ENCODE measurements at places on chromosomes 2 and 18. TPM values are rescaled to one million over a fixed set of nuclear protein-coding genes. Genes with fewer than 3 reads are reported as not detected.
A peak's percentile ranks its signal among the peaks of the same experiment; 100 is the strongest.

- H3K4me1 ChIP-seq = peaks cover 17% of the 10 kb centered on the region
- DNase-seq = no peak
- no peaks in the 10 kb centered on the region for H3K36me3 ChIP-seq
- H3K27me3 ChIP-seq = peaks cover 6% of the 10 kb centered on the region
These were observed 95.0 kb downstream of the TNFRSF11A start for GRCh38 chr18:62420151-62420512.

DNA sequence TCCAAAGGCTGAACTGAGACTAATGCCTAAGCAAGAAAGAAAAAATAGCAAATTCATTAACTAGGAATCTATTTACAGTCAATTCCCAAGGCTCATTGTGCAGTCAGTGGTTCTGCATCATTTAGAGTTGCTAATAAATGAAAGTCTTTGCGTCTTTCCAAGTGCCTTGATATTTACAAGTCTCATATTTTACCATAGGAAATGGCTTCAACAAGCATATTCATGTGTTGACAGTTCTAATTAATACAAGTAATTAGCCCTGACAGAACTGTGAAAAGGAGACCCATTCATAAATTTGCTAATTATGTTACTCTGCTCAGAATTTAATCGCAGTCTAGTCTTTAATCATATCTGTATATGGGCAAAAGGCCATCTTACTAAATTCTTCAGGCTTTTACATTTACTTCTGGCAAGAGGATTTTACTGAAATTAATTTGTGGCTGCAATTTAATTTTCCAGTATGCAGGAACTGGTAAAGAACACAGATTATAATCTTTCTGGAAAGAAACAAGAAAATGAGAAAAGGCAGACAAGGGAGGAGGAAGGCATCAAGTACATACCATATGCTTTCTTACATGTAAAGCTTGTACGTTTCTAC lies 126.4 kb downstream of the RHBDD1 start:
- H3K27ac ChIP-seq = no peak overlapping the region
- DNase-seq = no peak
- H3K4me3 ChIP-seq = no peak overlapping the region
- H3K36me3 ChIP-seq = peaks cover 11% of the 10 kb centered on the region
- H3K27me3 ChIP-seq = no peaks in the 10 kb centered on the region

DNA sequence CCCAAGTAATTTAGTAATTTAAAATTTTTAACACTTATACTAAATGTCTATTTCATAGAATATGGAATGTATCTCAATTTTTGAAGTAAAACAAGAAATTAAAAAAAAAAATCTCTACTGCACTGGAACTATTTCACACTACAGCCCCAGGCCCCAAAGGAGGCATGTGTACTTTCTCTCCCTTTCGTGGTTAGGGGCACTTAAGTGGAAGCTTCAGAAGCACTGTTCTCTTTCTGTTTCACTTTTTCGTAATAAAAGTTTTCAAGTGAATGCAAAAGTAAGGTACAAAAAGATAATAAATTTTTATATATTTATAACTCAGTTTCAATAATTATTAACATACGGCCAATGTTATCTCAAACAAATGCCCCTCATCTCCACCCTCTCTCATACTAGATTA lies 123.8 kb upstream of the STON1 start:
- no peak overlapping the region for H3K4me3 ChIP-seq
- H3K27ac ChIP-seq = no peak overlapping the region
- peaks cover 9% of the 10 kb centered on the region for H3K4me1 ChIP-seq
- no peaks in the 10 kb centered on the region for H3K27me3 ChIP-seq
- DNase-seq = no peak

DNA sequence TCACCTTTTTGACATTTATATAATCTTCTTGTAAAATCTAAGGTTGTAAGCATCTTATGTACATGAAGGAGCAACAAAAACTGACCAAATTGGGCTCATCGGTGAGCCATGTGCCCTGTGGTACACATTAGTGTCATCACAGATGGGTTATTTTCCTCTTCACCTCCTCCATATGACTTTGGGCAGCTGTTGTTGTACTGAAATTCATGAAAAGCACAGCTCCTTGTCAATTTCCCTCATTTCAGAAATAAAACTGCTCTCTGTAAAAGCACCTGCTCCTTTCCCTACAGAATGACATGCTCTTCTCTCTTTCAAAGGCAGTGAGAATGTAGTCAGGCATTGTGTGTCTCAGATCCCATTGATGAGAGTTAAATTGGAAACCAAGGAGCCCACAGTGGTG lies 42.0 kb downstream of the DTNA start:
- H3K4me1 ChIP-seq = no peaks in the 10 kb centered on the region
- H3K4me3 ChIP-seq = no peak overlapping the region
- no peak overlapping the region for H3K27ac ChIP-seq

- no peak overlapping the region for H3K27ac ChIP-seq
- peaks cover 9% of the 10 kb centered on the region for H3K36me3 ChIP-seq
- peak overlapping the region; percentile 52 for H3K4me3 ChIP-seq
- H3K4me1 ChIP-seq = peaks cover 36% of the 10 kb centered on the region
These were observed 2.9 kb downstream of the RNF149 start for GRCh38 chr2:101305492-101306078.

- H3K36me3 ChIP-seq = no peaks in the 10 kb centered on the region
- no peak overlapping the region for H3K27ac ChIP-seq
- peaks cover 14% of the 10 kb centered on the region for H3K27me3 ChIP-seq
These were observed 49.8 kb downstream of the QPCT start for GRCh38 chr2:37394263-37394662.

- H3K4me3 ChIP-seq = no peak overlapping the region
- no peak for DNase-seq
- H3K36me3 ChIP-seq = no peaks in the 10 kb centered on the region
- H3K4me1 ChIP-seq = peaks cover 5% of the 10 kb centered on the region
- no peak overlapping the region for H3K27ac ChIP-seq
These were observed 169.7 kb upstream of the NOSTRIN start for GRCh38 chr2:168632709-168633121.

DNA sequence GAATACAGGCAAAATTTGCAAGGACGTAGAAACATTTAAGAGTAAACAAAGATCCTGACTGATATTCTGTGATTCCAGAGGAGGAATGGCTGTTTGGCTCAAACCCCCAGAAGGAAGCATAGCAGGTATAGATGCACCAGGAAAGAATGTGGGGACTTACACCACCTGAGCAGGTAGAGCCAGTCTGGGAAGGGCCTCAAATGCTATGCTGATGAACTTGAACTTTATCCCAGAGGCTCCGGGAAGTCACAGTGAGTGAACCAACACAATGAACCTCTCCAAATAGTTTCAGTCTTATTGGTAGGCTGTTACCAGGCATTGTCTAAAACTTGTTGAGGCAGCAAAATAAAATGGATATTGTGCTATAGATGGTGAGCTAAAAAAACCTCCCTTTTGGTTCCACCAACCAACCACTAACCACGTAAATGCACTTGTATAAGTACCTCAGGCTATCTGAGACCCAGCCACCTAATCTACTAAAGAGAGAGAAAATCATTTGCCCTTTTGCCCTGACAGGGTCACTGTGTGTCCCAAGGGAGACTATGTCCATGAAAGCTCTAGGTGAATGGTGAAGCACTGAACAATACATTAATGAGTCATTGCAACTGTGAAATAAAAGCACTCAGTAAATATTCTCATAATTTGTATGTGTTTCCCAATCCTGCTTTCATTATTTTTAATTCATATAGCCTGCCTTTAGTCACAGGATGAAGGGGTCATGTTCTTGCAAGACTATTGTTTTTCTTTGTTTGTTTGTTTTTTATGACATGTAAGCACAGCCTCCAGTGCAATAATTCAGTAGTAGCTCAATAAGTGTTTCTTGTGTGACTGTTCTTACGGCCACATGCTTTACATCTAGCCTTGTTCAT lies 911.6 kb downstream of the EPHA4 start:
- H3K4me1 ChIP-seq = peaks cover 14% of the 10 kb centered on the region
- no peaks in the 10 kb centered on the region for H3K27me3 ChIP-seq
- no peaks in the 10 kb centered on the region for H3K36me3 ChIP-seq
- no peak overlapping the region for H3K27ac ChIP-seq

DNA sequence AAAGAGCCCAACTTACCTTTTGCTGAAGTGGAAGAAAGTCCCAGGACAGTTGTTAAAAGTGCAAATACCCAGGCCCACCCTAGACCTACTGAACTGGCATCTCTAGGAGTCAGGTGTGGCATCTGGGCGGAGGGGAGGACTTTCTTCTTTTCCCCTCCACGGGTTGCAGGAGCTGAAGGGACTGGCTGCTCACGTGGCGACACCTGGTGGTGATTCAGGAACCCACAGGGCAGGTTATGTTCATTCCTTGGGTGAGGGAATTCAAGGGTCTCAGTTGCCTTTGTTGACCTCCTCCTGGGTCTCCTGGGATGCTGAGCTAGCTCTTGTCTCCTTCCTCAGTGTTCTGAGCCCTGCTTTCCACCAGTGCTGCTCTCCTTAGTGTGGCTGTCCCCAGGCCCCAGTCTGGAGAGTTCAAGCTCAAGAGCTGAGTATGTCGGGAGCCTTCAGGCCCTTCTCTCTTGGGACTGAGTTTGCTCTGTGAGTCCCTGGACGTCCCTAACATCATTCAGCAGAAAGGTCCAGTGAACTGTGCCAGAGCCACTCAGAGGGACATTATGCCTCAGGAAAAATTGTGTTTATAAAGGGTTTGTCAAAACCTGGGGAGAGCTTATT lies 56.9 kb downstream of the DYSF start:
- no peaks in the 10 kb centered on the region for H3K27me3 ChIP-seq
- DNase-seq = peak; percentile 82
- no peak overlapping the region for H3K4me3 ChIP-seq
- no peaks in the 10 kb centered on the region for H3K4me1 ChIP-seq
- H3K36me3 ChIP-seq = no peaks in the 10 kb centered on the region

- H3K27ac ChIP-seq = no peak overlapping the region
- H3K4me3 ChIP-seq = no peak overlapping the region
- no peaks in the 10 kb centered on the region for H3K27me3 ChIP-seq
- H3K4me1 ChIP-seq = no peaks in the 10 kb centered on the region
- H3K36me3 ChIP-seq = no peaks in the 10 kb centered on the region
- no peak for DNase-seq
These were observed 112.7 kb downstream of the ANKRD44 start for GRCh38 chr2:197197895-197198311.

- peaks cover 6% of the 10 kb centered on the region for H3K4me1 ChIP-seq
- no peak overlapping the region for H3K27ac ChIP-seq
- no peak overlapping the region for H3K4me3 ChIP-seq
These were observed 31.0 kb downstream of the SNORC start for GRCh38 chr2:232900811-232901735.

DNA sequence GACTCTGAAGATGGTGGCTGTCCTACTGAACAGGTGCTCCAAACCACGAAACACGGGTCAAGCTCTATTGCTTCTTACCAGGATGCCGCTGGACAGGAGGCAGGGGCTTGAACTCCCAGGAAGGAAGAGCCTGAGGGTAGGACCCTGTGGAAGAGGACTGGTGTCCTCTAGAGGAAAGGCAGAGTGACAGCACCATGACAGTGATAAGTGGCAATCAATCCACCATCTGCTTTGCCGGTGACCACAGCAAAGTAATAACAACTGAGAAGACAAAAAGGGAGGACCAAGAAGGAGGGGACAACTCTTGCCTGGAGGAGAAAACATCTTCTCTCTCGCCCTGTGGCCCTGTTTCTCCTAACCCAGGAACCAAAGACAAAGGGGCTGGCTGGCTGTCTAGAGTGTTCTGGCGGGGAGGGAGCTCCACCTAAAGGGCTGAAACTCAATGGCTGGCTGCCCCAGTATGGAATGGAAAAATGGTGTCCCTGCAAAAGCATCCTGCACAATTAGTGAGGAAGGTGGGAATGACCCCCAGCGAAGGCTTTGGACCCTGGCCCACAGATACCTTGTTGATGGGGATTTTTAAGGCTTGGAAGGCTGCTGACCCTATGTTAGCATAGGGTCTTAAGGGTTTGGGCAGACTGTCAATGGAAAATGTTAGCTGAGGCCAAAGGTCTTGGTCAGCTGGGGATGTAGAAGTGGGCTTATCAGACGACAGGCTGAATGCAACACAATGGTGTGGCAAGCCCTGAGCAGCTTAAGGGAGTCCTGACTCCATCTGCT lies 35.4 kb downstream of the PROC start:
- no peaks in the 10 kb centered on the region for H3K27me3 ChIP-seq
- H3K27ac ChIP-seq = no peak overlapping the region
- H3K36me3 ChIP-seq = no peaks in the 10 kb centered on the region
- DNase-seq = no peak

DNA sequence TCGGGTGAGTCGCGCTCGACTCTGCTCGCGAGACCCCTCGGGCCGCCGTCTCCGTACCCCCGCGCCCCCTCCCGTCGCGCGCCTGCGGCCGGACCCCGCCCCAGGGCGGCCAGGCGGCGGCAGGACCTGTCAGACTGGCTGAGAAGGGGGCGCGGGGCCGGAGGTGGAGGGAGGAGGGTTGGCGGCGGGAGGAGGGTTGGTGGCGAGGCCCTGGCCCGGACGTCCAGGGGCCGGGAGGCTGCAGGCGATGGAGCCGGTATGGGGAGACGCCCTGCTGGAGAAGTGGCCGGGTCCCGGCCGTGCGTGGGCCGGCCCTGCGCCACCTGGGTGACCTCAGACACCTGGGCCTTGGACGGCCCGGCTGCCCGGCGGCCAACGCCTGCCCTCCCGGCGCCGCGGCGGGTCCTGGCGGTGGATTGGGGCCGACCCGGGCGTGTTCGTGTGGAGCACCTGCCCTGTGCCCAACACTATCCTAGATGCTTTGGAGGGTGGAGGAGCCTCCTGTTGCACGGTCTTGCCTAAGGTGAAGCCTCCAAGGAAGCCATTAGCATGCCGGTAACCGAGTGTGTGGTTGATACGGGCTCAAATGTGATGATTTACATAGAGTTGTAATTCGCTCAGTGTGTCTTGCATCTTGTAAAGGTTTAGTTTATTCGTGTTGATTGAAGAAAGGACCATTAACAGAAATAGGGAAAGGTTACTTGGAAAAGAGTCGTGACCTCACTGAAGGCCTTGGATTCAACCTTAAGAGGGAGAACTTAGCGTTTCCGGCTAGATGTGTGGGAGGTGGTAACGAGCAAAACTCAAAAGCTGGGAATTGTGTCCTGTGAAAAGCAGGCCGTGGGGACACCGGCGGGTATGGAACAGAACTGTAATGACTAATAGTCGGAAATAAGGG lies 550 bp downstream of the MYL12B start:
- H3K27me3 ChIP-seq = no peaks in the 10 kb centered on the region
- DNase-seq = no peak
- H3K4me3 ChIP-seq = peak overlapping the region; percentile 95
- no peaks in the 10 kb centered on the region for H3K36me3 ChIP-seq
- peak overlapping the region; percentile 1 for H3K27ac ChIP-seq

SRD5A2 gene
- total RNA-seq = not detected

EXOC6B gene
- 28.2 TPM for total RNA-seq

SLC5A7 gene
- 3.0 TPM for total RNA-seq

ZNF385B gene
- total RNA-seq = 3.4 TPM

SH3RF3 gene
- 0.84 TPM for total RNA-seq

ARHGAP25 gene
- total RNA-seq = 3.0 TPM

Data from neural crest cell (in vitro differentiated cells).